AG04450 (cell line): ENCODE measurements at places on chromosomes 7 and 10.
A peak's percentile ranks its signal among the peaks of the same experiment; 100 is the strongest.

DNA sequence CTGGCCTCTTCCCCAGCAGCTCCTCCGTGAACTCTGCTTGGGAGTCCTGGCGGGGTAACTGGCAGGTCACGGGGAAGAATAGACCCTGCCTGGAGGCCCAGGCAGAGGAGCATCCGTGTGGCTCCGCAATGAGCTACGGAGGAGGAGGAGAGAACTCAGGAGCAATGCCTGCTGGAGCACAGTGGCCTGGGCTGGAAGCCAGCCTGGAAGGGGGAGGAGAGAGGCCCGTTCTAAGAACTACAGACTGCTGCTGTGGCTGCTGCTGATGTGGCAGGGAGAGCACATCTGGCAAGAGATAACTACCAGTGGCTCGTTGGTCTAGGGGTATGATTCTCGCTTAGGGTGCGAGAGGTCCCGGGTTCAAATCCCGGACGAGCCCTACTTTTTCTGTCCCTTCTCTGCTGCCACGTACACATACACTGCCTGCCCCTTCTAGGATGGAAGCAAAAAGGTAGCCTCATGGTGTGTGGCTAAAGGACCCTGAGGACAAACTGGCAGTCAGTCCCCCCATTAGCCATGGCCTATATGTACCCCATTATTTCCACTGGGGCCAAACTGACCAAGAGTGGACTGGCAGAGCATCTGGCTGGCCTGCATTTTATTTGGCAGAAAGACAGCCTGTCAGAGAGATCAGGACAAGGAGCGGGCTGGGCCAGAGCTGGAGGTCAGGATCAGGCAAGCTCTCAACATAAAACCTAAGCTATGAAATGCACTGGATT, 7.7 kb upstream of the OPN1SW start:
- DNase-seq, result peak; percentile 66

- no peak for DNase-seq
These were observed 209.5 kb downstream of the FAM107B start for GRCh38 chr10:14565199-14565598.

- DNase-seq, result no peak
These were observed 70.1 kb upstream of the RAB11FIP2 start for GRCh38 chr10:118116715-118117449.

- DNase-seq, result peak; percentile 61
These were observed 43.6 kb upstream of the KLF6 start for GRCh38 chr10:3828404-3829155.

DNA sequence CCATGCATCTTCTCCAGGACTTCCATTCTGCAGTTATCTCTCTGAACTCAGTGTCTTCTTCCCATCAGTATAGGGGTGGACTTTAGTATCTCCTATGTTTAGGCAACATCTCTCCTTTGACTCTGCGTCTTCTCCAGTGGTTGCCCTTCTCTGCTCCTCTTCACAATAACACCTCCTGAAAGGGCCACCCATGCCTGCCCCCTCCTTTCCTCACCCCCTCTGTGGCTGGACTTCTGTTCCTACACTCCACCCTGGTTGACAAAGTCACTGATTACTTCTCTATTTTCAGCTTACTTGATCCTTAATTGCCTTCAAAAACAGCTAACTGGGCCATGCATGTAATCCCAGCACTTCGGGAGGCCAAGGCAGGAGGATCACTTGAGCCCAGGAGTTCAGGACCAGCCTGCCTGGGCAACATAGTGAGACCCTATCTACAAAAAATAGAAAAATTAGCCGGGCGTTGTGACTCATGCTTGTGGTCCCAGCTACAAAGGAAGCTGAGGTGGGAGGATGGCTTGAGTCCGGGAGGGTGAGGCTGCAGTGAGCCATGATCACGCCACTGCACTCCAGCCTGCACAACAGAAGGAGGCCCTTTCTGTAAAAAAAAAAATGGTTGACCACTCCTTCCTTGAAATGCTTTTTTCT, 13.7 kb downstream of the SRGN start:
- no peak for DNase-seq

- no peak for DNase-seq
These were observed 3.0 kb downstream of the AFAP1L2 start for GRCh38 chr10:114401195-114401791.

GRCh38 chr7:132402751-132403245, 173.5 kb downstream of the PLXNA4 start:
- no peak for DNase-seq

GRCh38 chr7:44097064-44097932, 6.8 kb upstream of the AEBP1 start:
- DNase-seq, result no peak

GRCh38 chr7:15403751-15404150, 158.1 kb downstream of the AGMO start:
- DNase-seq, result no peak

DNA sequence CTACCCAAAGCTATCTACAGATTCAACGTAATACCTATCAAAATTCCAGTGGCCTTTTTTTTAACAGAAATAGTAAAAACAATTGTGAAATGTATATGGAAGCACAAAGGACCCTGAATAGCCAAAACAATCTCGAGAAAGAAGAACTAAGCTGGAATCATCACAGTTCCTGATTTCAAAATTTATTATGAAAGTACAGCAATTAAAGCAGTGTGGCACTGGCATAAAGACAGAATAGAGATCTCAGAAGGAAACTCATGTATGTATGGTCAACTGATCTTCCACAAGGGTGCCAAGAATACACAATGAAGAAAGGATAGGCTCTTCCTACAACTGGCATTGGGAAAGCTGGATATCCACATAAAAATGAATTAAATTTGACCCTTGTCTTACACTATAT, 23.2 kb downstream of the PNLIPRP3 start:
- DNase-seq, result no peak

DNA sequence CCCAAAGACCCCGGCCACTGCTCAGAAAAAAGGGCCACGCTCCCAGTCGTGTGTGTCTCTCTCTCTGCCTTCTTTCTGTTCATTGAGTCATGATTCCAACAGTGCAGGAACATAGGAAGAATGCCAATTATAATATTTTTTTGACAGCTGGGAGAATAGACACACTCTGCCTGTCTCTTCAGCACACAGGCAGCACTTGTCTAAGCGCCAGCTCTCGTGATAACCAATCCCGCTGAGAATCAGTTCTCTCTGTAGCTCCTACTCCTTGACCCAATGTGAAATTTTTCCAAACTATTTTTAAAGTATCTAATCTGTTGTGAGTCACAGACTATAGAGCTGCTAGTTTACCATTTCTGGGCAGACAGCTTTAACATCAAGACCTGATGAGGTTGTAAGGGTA, 145.7 kb upstream of the RHEB start:
- peak; percentile 88 for DNase-seq

DNA sequence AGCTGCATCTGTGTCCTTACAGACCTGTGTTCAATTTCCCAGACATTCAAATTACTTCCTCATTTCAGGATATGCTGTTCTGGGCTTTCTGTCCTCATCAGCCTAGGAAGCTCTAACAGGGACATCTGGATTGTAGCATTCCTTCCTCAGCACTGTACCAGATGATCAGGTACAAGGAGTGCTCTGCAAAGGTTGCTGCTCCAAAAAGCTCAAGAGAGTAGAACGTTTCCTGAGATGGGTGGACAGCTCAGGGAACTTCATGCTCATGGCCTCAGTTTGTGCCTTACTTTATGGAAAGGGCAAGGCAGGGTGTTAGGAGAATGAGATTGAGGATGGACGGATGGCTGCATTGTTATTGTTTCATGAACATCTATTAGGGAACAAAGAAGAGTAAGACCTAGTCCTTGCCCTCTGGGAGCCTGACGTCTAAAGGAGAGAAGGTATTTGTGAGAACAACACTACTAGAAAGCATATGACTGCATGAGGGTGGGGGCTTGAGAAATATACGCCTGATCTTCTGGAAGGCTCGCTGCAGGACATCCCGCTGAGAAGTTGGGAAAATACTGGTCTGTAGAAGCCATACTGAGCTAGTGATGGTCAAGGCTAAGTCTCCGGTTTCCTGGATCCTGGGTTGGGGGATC, 10.5 kb upstream of the ZNF212 start:
- no peak for DNase-seq

DNA sequence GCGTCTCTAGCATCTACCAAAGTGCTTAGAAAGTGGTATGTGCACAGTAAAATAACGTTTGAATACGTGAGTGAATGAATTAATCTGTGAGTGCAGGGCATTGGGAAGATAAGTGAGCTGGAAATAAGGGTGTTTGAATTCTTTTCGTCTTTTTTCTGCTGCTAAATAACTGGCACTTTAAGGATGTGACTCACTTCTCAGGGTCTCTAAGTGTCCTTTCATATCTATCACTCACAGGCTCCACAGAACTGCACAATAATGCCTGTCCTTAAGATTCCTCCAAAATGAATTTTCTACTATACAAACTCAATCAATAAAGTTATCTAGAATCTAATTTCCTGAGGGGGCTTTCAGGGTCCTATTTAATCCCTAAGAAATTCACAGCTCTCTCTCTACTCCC, 3.2 kb upstream of the DGKB start:
- DNase-seq, result no peak

DNA sequence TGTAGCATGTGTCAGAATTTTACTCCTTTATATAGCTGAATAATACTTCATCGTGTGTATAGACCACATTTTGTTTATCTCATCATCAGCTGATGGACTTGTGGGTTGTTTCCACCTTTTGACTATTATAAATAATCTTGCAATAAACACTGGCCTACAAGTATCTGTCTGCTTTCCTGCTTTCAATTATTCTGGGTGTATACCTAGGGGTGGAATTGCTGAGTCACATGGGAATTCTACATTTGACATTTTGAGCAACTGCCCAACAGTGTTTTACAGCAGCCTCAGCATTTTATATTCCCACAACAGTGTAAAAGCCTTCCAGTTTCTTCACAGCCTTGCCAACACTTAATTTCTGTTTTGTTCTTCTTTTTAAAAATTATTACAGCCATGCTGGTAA, 200.3 kb upstream of the PRSS1 start:
- no peak for DNase-seq

- peak; percentile 34 for DNase-seq
These were observed 211.1 kb upstream of the TCF7L2 start for GRCh38 chr10:112738606-112739591.

- DNase-seq, result no peak
These were observed 47.5 kb downstream of the BMPER start for GRCh38 chr7:33952824-33953223.

GRCh38 chr10:124763267-124763666, 19.1 kb upstream of the FAM53B start:
- DNase-seq, result no peak

DNA sequence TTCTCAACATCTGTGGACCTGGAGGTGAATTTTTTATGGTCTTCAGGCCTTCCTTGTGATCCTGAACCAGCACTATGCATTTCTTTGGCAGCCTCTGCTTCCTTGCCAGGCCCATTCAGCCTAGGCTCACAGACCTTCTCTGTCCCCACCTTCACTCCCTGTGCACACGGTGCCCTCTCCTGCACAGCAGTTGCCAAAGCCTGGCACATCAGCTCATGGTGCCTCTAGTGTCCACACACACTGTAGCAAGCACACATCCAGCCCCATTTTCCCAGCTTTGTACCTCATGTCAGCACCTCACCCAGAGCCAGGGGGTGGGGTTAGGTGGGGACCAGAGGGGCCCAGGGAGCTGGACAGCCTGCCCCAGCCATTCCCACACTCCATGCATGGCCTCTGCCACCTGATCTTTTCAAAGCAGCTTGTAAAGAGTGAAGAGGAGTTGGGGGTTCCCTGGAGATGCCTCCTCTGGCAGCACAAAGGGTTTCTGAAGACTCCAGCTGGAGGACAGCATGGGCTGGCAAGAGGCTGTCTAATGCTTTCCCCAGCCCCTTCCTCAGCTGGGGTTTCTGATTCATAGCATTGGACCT, 57.9 kb upstream of the TMEM72 start:
- DNase-seq, result no peak

DNA sequence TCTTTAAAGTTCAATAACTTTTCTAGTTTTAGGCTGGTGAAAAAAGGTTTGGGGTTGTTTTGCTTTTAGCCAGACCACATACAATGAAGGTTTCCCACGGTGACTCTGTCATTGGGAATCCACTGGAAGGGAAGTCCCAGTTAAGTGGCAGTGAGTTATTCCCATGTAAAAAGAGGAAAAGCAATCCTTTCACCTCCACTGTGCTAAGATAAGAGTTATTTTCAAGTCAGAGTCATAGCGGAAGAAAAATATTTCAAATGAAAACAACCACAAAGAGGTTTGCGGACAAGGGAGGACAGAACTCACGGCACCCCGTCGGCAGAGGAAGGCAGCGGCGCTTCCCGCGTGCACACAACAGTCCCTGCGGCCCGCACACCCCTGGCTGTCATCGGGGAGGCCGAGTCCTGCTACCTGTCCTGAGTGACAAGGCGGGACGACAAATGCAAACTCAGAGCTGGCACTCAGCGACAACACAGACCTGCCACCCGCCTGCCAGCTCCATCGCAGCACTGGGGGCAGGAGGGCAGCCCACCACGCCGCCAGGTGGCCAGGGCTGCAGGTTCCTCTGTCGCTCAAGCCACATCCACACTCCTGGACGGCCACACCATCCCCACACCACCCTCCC, 9.3 kb upstream of the PAPOLB start:
- DNase-seq, result no peak

GRCh38 chr10:26437637-26438461, at the start of gene APBB1IP:
Gene APBB1IP, plus strand, starts transcription at chr10:26438341. Its CDS starts 53,986 bp downstream, at chr10:26492327.
- no peak for DNase-seq

DNA sequence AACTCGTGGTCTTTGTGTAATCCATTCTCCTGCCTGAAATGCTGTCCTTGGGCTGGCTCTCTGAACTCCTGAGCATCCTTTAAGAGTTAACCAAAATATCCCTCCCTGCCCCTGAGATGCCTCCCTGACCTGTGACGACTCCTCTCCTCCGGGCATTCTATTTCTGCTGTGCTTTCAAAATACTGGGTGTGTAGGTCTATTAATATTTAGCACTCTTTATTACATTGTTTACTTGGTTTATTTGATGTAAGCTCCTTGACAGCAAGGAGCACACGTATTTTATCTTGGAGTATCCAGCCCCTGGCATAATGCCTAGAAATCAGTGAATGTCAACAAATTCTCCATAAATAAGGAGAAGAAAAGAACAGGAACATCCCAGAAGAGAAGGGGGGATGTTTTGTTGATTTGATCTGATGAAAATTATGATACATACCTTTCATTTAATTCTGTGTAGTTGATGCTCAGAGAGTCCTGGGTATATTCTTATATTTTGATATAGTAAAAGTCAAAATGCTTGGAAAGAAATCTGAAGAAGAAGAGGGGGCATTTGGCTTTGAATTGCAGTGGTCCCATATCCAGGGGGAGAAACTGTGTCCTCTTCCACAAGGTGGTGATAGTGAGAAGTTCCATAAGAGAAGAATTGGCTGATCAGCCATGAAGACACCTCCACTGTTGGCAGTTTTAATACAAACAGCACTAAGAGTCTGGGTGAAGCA, 107.7 kb upstream of the MPP7 start:
- DNase-seq, result no peak

- no peak for DNase-seq
These were observed 93.5 kb downstream of the VWC2 start for GRCh38 chr7:49866910-49867309.

DNA sequence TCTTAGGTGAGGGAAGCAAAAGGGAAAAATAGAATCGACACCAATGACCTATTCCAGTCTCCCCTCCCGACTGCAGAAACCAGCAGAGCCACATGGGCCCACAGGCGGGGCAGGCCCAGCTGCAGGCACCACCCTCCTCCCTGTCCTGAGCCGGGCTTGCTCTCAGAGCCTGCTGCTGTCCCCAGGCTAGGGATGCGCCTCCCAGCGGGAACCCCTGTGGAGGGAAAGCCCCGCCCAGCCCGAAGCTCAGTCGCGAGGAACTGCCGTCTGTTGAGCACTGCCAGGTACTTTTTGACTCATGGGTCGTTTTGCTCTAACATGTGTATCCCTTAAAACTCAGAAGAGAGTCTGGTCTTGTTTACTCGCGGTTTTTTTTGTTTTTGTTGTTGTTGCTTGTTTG, 124.5 kb upstream of the RET start:
- no peak for DNase-seq

GRCh38 chr7:128795129-128795528, 3.4 kb downstream of the CCDC136 start:
- no peak for DNase-seq
